ENCODE measurements at places on chromosomes 16 and 17.

DNA sequence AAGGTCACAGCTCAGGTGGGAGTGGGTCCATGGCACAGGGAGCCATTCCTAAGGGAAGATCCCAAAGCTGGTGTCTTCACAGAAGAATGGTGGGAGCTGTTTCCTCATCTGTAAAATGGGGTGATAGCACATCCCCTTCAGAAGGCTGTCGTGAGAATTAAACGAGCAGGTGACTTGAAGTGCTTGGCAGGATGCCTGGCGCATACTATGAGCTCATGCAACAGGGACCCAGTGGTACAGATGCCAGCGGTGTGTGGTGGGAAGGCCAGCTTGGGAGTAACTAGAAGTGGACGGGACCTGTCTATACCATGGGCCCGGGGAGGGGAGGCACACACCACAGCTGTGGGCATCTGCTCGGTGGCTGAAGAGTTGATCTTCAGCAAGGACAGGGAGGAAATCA lies 189.3 kb upstream of the TNRC6C start:
- no peak for DNase-seq

GRCh38 chr16:20243731-20244281 lies 83.5 kb downstream of the GP2 start:
- no peak for DNase-seq

GRCh38 chr17:66255112-66255511 lies 25.9 kb upstream of the APOH start:
- DNase-seq = no peak

- no peak for DNase-seq
Observed at GRCh38 chr16:85341972-85342695, 229.9 kb upstream of the CIBAR2 start.

- peak; percentile 55 for DNase-seq
Observed at GRCh38 chr17:49646391-49647255, 31.3 kb downstream of the SPOP start.
